ENCODE measurements at places on chromosomes 7 and 10.

DNA sequence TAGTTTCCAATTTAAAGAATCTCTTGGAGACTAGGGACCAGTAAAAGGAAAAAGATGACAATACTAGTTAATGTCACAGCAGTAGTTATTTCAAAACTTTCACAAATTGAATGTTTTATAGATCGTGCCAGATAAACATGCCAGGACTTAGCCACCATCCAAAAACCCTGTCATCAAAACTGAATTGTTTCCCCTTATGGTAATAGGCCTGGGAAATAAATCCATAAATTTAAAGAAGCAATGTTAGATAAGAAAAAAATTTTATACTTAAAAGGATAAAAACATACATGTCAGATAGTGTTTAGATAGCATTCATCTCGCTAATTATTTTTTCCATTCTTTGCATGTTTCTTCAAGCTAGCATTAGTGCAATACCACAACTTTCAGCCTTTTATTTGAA is 71.2 kb downstream of the SUGCT start:
- DNase-seq, result no peak

- no peak for DNase-seq
Measured at GRCh38 chr7:38040831-38041230, 120.4 kb downstream of the EPDR1 start.

- no peak for DNase-seq
Measured at GRCh38 chr10:51080311-51081006, 6.2 kb downstream of the PRKG1 start.

- DNase-seq, result no peak
Measured at GRCh38 chr10:133454204-133454893, 604 bp downstream of the SCART1 start.

DNA sequence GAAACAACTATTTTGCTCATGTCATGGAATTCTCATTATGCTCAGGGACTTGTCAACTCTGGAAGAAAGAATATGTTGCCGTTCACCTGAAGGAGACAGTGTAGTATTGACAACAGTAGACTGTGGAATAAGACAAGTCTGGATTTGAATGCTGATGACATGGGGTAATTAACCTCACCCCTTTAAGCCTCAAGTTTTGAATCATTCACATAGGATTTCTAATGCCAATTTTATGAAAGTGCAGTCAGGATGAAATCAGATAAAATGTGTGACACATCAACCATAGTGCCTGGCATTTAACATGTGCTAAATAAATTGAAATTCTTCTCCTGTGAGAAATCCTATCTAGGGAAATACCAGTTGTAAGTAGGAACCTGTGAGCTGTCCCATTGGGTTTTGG is 305.8 kb downstream of the KIF20B start:
- DNase-seq, result no peak

DNA sequence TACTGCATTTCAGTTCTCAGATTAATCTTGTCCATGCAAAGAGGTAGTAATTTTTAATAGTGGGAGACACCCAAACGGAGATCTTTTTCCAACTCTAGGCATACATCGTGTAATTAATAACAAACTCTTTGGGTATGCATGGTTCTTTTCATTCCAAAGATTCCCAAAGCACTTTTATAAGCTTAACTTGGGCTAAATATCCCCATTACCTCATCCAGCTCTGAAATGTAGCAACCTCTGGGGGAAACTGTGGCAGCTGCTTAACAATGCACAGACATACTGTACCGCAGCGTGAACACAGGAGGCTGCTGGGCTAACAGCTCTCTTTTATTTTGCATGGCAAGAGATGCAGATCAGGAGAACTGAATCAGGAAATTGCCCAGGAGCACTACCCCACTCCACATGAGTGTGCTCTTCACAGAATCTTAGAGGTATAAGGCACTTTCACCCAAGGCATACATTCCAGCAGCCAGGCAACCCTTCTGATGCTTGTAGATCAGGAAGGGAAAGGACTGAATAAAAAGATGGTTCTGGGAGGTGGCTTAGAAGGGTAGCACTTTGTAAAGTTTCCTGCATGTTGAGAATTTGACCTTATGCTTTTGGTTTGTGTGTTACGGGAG is 114.4 kb upstream of the GLI3 start:
- DNase-seq, result no peak

DNA sequence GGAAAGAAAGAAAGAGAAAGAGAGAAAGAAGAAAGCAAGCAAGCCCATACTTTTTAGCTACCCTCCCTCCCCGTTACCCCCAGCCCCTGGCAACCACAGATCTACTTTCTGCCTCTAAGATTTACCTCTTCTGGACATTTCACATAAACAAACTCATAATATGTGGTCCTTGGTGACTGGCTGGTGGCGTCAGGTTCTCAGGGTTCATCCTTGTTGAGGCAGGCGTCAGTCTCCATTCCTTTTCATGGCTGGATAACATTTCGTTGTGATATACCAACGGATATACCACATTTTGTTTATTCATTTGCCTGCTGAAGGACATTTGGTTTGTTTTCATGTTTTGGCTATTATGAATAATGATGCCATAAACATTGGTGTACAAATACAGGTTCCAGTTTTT is 30.5 kb downstream of the CDH23 start:
- no peak for DNase-seq

DNA sequence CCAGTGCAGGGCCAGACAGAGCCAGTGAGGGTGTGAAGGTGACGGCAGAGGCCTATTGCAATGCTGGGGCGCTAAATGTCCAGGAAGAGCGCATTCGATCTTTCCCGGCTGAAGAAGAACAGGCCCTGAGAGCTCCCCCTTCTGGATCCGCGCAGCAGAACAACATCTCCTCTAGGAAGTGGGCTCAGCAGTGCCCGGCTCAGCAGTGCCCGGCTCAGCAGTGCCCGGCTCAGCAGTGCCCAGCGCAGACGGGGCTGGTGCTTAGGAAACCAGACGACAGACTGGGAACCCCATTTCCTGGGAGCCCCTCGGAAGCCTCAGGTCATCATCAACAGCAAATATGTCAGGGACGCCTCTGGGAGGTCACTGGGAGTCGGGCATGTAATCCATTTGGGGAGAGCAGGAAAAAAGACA is 4.7 kb upstream of the NOS3 start:
- DNase-seq, result no peak

GRCh38 chr7:17512181-17512675 is 213.8 kb downstream of the AHR start:
- no peak for DNase-seq

GRCh38 chr10:109886781-109887140 is 36.5 kb downstream of the XPNPEP1 start:
- no peak for DNase-seq

- DNase-seq, result no peak
Measured at GRCh38 chr7:157313645-157314044, 23.2 kb upstream of the DNAJB6 start.

DNA sequence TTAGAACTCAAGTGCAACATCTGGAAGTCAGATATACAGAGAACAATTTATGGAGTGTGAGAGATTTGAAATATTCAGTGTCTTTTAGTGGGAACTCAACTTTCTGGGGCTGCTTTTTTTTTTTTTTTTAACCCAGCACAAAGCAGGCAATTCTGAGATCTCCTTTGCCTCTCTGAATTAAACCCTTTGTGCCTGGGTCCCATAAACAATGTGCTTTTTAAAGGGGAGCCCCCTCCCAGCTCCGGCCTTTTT is 146.8 kb downstream of the CELF2 start:
- DNase-seq, result no peak

DNA sequence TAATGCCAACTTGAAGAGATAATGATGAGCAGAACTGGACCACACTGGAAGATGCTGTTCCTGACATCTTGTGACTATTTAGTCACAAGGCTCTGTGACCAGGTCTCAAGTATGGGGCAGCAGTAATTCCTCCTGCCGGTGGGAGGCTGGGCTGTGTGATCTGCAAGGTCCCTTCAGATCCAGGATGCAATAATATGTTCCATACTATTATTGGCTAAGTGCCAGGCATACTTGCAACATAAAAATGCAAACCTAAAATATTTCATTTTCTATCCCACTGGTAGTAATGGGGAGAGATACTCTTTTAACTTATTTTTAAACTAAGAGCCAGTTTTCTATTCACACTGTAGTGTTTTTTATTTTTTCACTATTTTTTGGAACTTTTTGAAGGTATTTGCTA is 171.5 kb downstream of the CYP26A1 start:
- DNase-seq, result no peak

DNA sequence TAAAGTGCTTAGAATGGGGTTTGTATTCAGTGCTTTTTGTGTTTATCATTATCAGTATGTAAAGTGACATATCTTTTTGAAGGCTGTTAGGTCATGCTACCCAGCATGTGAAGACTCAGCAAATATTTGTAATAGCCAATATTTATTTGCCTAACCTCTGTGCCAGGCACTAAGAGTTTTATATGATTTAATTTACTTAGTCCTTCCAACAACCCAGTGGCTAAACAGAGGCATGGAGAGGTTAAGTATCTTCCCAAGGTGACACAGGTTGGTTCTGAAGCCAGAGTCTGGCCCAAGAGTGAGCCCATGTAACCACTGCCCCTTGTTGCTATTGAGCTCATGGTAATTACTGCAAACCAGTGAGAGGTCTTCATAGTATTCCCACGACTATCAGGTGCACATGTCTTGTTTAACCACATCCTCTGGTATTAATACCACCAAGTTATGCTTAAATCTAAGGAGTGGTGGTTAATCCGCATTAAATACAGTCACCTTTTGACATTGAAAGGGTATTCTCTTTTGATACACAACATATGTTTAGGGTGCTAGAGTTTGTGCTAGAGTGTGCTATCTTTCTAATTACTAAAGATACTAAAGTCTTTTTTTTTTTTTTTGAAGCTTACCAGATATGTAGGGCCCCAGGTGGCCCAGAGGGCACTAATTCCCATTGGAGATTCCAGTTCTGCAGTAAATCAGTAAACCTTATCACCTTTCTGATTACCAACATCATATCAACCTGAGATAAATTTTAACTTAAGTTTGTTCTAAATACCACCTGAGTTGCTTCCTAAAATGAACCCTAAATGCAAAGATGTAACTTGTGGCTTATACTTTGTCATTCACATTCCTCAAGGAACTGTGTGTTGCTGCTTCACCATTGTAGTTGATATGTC is 2.9 kb downstream of the ADD3 start:
- no peak for DNase-seq

DNA sequence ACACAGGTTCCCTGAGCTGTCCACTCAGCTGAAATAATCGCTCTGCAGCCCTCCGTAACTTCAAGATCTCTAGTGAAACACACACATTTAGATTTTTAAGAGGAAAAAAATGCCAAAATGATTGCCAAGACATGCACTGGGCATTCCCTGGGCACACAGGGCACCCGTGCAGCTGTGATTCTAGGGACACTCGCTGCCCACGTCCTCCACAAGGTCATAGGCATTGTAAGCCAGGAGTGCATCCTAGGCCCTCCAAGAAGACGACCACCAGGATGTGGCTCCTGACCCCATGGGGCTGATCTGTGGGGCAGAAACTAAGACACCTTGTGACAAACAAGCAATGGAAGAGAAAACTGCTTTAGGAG is 563.3 kb downstream of the PTPRN2 start:
- no peak for DNase-seq

DNA sequence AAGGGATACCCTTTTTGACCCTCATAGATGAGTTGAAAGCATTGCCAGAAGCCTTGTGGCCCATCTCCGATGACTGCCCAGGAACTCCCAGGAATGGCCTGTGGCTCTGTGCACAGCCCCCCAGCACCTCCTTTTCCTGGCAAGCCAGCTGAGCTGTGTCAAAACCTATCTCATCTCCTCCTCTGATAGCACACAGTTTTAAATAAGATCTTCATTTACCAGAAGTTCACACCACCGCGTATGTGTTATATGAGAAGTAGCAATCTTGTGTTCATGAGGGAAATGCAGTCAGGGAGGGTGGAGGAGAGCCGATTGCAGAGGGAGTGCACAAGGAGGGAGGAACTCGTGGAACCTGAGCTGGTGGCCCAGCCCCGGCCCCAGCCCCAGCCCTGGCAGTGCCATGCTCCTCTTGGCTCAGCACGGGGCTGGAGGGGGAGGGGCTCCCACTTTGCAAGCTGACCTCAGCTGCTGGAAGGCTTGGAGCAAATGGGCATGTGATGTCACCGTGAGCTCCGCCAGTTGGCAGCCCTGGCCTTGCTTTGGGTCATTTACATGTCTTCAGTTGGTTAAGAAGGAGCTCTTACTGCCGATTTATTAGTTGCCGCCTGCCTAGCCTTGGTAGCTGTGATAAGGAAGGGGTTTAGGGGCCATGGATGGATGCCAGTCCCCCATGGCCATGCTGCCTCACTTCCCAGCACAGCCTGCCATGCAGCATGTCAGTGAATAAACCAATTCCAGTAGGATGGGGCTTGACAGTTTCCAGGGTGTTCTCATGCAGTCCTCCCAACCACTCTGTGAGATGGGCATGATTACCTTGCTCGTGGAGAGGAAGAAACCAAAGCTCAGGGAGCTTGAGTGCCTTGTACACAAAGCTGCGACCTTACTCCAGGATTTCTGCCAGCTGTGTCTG is 20.0 kb downstream of the UNC5B start:
- no peak for DNase-seq

- DNase-seq, result peak; percentile 10
Measured at GRCh38 chr7:41940760-41941343, 238.0 kb upstream of the INHBA start.

DNA sequence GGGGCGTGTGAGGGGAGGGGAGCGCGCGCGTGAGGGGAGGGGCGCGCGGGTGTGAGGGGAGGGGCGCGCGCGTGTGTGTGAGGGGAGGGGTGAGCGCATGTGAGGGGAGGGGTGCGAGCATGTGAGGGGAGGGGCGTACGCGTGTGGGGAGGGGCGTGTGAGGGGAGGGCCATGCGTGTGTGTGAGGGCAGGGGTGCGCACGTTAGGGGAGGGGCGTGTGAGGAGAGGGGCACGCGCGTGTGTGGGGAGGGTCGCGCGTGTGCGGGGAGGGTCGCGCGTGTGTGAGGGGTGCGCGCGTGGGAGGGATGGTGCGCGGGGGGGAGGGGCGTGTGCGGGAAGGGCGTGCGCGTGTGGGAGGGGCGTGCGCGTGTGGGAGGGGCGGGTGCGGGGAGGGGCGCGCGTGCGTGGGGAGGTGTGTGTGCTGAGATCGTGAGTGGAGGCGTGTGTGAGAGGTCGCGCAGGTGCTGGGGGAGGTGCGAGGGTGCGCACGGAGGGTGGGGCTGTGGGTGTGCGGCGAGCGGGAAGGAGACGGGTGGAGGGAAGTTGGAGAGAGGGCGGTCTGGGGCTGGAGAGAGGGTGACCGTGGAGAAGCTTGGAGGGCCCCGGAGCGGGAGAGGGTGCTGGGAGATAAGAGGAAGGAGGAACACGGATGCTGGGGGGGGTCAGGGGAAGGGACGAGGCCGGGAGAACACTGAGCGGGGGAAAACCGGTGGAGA is 19.7 kb downstream of the MXI1 start:
- DNase-seq, result no peak

All from stimulated activated CD8-positive, alpha-beta memory T cell treated with anti-CD3 and anti-CD28 coated beads, Interleukin-4, amount 100 ng/mL, for 1 hour (primary cell).